ENCODE measurements at places on chromosomes 4 and X.

DNA sequence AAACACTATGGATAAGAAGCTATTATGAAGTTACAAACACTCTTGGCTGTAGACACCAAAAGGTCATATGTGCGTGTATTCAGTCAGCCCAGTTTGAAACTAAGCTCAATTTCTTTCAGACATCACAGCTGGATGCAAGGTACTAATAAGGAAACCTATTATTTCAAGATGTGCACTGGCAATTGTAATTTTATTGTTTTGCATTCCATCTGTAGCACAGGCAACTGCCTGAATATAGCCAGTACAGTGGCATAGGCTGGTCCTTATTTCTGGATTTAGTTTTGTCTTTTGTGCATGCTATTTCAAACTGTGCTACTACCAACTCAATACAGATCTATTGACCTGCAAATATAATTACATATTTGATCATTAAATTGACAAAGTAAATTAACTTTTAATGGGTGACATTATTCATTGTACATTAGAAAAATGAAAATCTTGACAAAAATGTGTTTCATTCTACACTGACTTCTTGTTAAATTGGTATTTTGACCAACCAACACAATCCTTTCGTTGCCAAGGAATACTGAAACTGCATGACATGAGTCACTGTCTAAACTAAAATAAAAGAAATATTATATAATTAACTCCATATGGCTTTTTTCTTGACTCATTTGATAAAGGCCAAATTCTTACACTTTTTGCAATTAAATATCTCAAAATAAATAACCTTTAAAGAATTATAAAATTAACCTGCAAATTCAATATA lies 594.3 kb upstream of the ADGRL3 start:
- DNase-seq = no peak

DNA sequence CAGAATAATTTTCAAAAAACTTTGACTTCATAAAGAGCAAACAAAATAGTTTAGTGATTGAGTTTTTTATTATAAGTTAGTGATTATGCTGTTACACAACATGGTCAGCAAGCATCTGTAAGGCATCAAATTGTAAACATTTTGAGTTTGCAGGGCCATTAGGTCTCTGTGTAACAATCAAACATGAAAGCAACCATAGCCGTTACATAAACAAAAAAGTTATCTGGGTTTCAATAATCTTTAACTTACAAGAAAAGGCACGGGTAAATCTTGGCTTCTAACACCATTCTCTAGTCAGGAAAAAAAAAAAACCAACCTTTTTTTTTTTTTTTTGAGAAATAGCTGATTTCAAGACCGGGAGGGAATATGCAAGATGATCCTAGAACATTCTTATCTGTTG lies 1941.1 kb downstream of the PCDH7 start:
- DNase-seq = no peak

- no peak for DNase-seq
Observed at GRCh38 chr4:31620476-31620875, 900.3 kb downstream of the PCDH7 start.

DNA sequence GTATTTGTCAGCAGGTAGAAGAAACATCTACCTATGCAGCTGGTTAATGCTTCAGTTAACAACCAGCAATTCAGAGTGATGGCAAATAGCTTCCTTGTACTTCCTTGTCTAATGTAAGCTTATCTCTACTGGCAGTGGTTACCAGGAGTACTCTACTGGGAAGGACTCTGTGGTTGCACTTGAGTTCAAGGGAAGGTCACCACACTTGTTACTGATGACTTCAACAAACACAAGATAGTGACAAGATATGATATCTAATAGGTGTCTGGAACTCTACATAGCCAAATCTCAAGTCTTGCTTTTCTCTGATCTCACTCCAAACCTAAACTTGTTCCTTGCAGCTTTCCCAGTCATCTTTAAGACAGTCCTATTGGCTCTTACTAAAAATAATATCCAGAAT lies 1644.9 kb upstream of the TENM3 start:
- DNase-seq = no peak

DNA sequence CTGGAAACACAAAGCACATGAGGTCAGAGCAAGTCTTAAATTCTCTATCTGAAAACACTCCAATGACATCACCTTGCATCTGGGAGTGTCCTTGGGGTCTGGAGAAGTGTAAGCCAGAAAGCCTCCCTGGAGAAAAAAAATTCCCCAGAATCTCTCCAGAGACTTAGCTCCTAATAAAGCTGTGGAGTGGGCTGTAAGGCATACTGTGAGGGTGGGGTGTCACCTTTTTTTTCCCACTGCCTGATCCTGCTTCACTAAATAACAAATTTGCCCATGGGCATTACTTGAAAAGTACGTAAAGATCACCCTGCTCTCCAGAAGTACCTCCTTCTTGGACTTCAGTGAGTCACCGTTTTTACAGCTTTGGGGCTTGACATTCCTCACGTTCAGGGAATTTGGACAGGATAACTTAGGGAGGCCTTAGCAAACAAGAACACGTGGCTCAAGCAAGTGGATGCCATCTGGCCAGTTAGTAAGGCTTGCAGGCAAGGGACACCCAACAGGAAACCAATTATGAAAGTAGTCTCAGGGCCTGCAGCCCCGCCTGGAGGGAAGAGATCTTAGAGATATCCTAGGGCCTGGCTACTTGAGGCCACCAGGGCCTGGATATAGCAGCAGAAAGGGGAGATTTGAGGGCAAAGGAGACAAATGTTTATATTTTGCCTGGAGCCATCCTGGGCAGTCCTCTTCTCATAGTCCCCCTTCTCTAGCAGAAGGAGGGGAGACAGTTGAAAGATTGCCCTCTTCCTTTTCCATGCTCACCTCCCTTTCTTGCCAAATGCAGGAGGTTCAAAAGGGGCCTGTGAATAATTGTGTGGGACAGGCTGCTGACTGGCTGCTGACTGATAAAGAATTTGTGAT lies 60.1 kb upstream of the PLAC1 start:
- no peak for DNase-seq

DNA sequence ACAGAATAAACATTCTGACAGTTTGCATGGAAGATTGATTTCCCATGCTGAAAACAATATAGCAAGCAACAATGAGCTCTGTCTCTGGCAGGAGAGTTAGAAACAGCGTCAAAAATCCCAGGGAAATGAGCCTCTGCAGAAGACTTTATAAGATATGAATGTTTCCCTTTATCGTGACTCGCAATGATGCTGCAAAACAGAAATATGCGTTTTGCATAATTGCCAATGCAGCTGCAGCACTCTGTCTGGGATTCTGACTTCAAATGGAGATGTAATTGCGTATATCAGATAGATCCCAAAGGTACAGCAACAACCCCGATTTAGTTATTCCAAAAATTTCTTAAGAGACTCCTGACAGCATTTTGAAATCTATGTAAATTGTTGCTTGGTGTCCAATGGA lies 702.4 kb upstream of the EPHA5 start:
- no peak for DNase-seq

DNA sequence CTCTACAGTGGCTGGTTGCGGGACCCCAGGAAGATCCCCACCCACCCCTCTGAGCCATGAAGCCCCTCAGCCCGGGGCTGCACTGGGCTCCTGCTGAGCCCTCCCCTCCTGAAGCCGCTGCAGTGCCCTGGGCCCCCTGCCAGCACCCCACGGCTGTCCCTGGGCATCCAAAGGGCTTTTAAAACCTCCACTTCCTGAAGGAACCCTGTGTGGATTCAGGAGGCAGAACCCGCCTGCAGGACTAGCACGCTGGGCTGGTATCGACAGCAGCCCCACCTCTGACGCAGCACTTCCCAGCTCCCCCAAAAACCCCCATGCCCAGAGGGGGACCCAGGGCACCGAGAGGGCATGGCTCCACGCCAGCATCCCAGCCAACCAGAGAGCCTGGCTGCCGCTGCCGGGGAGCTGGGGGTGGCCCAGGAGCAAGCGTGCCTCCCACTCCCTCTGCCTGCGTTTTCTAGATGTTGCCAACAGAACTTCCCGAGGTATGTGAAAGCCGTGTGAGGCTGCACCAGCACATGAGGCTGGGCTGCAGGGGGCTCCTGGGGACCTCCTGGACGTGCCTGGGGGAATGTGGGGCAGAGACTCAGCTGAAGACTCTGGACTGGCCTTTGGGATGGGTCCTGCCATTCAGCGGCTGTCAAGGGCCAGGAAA lies 6.3 kb downstream of the MXD4 start:
- DNase-seq = no peak

DNA sequence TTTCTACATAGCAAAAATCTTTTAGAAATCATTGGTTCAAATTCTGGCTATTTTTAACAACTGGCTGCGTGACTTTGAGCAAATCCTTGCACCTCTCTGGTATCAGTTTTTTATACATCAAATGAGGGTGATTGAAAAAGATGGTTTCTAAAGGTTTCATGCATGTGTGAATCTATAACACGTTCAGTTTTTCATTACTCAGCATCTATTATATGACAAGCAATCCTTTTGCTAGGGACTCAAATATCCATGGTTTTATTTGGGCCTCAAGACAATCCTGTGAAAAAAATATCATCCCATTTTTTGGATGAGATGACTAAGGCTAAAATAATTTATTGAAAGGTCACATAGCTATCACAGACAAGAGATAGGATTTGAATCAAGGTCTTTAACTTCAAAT lies 884 bp downstream of the HEPH start:
- DNase-seq = no peak

- no peak for DNase-seq
Observed at GRCh38 chr4:175017751-175018150, 99.6 kb downstream of the ADAM29 start.

DNA sequence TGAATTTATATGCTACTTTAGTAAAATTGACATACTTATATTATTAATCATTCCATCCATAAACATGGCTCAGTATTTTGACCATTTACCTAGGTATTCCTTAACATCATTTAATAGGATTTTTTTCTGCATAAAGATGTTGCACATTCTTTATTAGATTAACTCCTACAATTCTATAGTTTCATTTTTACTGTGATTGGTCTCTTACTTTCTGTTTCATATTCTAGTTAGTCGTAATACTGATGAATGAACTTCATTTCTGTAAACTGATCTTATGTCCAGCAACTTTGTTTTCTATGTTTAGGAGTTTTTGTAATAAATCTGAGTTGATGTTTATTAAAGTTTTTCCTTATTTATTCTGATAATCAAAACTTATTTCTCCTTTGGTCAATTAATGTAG lies 278.2 kb upstream of the CXXC4 start:
- no peak for DNase-seq

- DNase-seq = no peak
Observed at GRCh38 chr4:31530555-31530954, 810.4 kb downstream of the PCDH7 start.

GRCh38 chr4:186627226-186627865 lies 72.0 kb upstream of the MTNR1A start:
- DNase-seq = no peak

GRCh38 chrX:13216139-13216538 lies 103.7 kb downstream of the ATXN3L start:
- no peak for DNase-seq

DNA sequence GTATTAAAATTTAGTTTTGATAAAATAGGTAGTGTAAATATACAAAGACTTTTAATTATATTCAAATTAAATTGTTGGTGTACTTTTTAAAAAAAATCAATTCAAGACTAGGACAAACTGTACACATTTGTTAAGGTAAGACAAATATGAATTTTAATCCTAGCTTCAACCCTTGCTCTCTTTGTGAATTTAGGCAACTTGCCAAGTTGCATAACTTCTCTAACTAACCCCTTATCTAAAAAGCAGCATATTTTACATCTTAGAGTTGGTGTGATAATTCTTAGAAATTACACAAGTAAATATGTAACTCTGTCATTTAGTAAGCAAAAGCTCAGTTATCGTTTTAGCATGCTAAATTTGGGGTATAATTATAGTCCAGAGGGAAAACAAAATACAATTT lies 78.1 kb upstream of the FSTL5 start:
- DNase-seq = no peak

- no peak for DNase-seq
Observed at GRCh38 chrX:149979126-149979644, 40.9 kb upstream of the EOLA2 start.
